Nucleus accumbens (tissue), 56 donors: ENCODE measurements at places on chromosomes 7 and 10.
A peak's percentile ranks its signal among the peaks of the same experiment; 100 is the strongest.

DNA sequence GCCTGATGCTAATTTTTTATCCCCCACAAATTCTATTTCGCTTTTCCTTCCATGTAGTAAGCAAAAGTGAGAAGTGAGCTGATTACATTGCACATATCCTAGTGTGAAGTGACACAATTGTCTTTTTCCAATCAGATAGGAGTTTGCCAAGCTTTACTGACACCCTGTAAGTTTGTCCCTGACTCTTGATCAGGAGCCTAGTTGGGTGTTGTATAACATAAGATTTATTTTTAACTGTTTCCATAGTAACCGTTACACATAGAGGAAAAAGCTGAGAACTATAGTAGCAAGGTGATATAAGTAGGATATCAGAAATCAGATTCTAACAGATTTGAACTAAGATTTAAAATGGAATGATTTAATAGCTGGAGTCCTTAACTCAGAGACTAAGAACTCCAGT lies 31.2 kb downstream of the EXOC4 start:
- no peak for DNase-seq

- no peak for DNase-seq
These were observed 25.5 kb downstream of the NYAP1 start for GRCh38 chr7:100509231-100509630.

DNA sequence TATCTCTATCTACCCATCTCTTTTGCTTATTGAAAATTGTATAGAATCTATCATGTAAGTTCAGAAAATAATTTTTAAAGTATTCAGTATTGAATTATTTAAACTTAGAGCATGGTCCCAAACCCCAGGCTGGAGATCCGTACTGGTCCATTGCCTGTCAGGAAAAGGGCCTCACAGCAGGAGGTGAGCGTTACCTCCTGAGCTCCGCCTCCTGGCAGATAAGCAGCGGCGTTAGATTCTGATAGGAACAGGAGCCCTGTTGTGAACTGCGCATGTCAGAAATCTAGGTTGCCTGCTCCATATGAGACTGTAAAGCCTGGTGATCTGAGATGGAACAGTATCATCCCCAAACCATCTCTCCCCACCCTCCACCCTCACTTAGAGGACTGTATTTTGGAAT lies 266.0 kb upstream of the CNTNAP2 start:
- no peak for DNase-seq

- no peak for DNase-seq
These were observed 93.1 kb downstream of the CARD11 start for GRCh38 chr7:2950578-2950977.

DNA sequence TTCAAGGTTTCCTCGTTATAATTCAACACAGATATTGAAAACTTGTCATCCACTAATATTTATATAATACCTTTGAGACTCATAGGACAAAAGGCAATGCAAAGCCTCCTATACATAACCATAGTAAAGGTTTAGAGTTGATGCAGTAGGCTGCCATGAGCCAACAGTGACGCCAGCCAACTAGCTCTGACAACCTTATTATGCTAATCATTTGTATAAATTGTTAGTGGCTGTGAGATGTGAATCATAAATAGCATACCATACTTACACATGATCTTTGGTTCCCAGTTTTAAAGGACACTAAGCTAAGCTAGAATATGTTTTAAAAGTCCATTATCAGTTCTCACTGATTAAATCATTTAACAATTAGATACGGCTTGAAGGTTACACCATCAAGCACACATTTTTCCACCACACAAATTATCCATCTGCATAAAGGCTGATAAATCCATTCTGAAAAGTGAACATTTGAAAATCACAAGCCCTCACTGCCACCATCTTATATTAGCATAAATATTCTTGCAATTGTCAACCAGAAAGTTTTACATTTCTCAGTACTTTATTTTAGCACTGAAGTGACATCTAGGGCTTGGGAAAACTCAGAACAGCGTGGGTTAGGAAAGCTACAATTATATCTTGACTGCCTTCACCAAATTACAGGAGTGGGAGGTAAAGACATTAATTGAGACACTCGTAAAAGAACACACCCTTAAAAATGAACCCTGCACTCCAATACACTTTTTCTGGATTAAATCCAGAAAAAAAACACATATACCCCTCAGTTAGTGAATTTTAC lies 30.7 kb downstream of the COA1 start:
- DNase-seq: no peak

DNA sequence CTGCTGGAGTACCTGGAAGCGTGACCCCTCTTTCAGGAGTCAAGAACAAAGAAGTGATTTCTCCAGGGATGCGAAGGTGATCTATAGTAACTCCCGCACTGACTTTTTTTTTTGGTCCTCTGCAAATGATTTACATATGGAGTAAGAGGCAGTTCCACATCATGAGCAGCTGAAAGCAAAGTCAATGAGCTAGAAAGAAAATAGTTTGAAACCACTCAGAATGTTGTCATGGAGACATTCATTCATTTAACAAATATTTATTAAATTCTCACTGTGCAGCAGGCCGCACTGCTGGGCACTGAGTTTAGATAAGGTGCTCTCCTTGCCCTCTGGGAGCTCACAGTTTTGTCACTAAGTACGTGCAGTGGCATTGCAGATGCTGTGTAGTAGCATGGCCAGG lies 206.7 kb downstream of the CAMK1D start:
- DNase-seq: no peak

DNA sequence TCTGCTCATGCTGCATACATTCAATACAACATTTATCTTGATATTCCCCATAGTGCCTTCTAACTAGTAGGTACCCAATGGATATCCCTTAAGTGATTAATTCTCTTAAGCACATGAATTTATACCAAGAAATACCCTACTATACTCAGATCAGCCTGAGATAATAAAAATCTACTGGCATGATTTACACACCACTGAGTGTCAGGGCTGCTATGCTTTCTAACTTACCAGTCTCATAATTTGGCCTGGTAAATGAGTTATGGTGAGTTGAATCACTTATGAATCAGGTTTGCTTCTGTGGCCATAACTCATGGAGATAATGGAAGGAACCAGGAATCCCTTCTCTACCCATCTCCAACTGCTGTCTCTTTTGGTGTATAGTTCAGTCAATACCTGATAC lies 122.8 kb downstream of the THSD7A start:
- no peak for DNase-seq

- DNase-seq: no peak
These were observed 12.2 kb downstream of the TAS2R60 start for GRCh38 chr7:143455491-143455890.

- DNase-seq: no peak
These were observed 238.7 kb downstream of the PLXNA4 start for GRCh38 chr7:132337450-132338080.

- no peak for DNase-seq
These were observed 117.6 kb downstream of the SEM1 start for GRCh38 chr7:96591900-96592676.

- no peak for DNase-seq
These were observed 25.7 kb upstream of the LMBR1 start for GRCh38 chr7:156918635-156919034.

- DNase-seq: no peak
These were observed 36.1 kb upstream of the MDFIC start for GRCh38 chr7:114885836-114886235.

- DNase-seq: peak; percentile 23
These were observed 302.9 kb upstream of the PODXL start for GRCh38 chr7:131859147-131859821.

GRCh38 chr10:11286261-11286852 lies 268.7 kb downstream of the CELF2 start:
- DNase-seq: no peak

DNA sequence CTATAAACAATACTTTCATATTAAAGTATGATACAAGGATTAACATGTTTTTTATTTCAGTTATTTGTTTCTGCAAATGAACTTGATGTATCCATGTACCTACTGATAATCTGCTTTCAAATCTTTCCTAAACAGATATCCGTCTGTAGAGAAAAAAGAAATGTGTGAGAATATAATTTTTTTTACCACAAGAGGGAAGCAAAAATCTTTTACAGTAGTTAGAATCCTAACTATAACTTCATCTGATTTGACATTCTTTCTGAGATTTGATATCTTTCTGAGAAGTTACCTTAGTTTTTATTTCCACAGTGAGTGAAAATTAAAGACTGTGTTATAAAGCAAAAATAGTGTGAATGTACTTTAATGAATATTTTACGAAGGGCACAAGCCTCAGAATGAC lies 203.9 kb upstream of the PCLO start:
- no peak for DNase-seq

DNA sequence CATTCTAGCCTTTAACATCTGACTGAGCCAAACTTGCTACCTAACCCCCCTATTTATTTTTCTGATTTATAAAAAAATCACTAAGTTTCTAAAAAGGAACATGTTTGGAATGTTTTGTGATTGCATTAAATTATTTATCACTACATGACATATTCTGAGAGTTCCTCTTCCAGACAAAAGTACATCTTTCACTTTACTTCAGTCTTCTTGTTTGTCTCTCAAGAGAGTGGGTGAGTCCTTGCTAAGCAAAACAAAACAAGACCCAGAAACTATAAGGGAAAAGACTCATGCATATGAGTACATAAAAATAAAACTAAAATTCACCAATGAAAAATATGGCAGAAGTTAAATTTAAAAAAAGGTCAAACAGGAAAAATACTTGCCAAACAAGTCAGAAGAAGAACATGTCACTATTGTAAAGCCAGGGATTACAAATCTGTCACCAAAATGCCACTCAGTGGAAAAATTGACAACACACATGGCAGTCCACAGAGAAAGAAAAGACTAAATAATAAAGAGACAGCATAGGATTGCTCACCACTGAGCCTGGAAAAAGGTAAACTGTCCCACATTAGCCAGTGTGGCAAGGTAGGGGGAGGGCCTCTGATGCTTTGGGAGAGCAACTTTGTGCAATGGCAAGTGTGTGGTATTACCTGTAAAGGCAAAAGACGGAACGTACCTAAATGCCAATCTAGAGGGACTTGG lies 166.7 kb upstream of the ZNF32 start:
- DNase-seq: no peak

GRCh38 chr10:97827702-97828291 lies 21.8 kb upstream of the GOLGA7B start:
- no peak for DNase-seq

DNA sequence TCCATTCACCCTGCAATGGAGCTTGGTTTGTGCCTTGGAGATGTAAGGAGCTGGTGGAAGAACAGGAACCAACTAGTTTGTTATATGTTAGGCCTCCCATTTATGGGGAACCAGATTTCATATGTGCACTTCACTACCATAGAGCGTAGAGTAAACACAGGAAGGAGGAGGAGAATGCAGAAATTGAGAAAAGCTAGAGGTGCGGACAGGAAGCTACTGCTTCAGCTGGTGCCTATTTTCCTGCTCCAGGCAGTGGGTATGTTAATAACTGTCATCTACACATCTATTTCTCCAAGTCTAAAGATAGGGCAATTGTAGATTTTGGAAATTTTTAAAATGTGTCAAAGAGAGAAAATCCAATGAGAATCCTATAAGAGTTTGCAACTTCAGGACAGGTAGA lies 482.2 kb downstream of the PLXDC2 start:
- DNase-seq: no peak

GRCh38 chr7:75815418-75816064 lies 1.9 kb upstream of the CCL24 start:
- DNase-seq: no peak

DNA sequence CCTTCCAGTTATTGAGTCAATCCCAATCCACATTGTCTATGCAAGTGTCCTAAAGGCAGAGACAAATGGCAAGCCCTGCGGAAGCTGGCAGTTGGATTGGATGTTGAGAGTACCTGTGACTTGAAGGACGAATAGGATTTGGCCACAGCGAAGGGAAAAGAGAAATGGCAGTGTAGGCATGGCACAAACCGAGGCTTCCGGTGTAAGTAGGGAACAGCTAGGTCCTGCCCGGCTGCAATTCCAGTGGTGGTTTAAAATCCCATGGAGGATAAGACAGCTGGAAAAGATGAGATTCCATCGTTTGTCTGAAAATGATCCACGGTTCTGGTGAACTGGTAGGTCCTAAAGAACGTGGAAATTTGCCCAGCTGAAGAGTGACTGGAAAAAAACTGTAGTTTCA lies 296.2 kb downstream of the TCERG1L start:
- no peak for DNase-seq

- no peak for DNase-seq
These were observed 28.5 kb downstream of the PIP4K2A start for GRCh38 chr10:22685926-22686325.

GRCh38 chr7:149865437-149865836 lies 8.3 kb upstream of the ATP6V0E2 start:
- no peak for DNase-seq

DNA sequence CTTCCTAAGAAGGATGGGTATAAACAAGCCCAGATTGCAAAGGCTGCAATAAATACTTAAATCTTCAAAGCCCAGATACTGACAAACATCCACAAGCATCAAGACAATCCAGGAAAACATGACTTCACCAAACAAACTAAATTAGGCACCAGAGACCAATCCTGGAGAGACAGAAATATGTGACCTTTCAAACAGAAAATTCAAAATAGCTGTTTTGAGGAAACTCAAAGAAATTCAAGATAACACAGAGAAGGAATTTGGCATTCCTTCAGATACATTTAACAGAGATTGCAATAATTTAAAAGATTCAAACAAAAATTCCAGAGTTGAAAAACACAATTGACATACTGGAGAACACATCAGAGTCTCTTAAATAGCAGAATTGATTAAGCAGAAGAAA lies 23.0 kb downstream of the GSDME start:
- DNase-seq: no peak

- no peak for DNase-seq
These were observed 151.9 kb downstream of the NEURL1 start for GRCh38 chr10:103645141-103646054.

GRCh38 chr10:5442065-5442989 lies 30.0 kb downstream of the NET1 start:
- no peak for DNase-seq

DNA sequence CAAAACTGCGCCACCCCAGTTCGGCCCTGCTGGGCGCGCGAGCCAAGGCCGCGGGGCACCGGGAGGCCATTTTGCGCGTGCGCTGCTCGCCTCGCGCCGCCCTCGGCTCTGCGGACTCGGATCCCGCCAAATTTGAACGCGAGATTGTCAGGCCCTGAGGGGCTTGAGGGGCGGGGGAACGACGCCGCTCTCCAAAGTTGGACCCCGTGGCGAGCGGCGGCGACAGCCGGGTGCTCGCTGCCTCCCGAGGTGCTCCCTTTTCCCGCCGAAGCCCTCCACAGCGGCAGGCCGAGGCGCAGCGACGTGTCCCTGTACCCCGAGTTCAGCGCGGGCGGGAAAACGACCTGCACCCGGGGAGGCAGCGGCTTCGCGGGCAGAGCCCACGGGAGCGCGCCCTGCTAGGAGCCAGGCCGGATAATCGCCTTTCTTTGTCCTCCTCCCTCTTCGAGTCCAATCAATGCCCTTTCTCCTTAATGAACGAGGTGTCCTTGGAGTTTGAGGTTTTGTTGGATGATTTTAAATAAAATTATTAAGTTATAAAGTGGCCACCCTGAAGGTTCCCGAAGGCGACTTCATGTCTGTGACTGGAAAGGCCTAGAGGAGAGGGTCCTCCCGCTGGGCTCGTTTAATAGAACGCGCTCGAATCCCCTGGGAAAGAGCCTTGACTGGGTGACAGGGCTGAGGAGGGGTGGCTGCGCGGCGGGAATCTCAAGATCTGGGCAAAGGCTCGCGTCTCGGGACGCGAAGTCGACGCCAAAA lies 10.7 kb upstream of the SPAG6 start:
- DNase-seq: no peak

- DNase-seq: no peak
These were observed 28.3 kb downstream of the PALS2 start for GRCh38 chr7:24601600-24601999.
